NCI-H1694 treated with DMSO at 0.1 percent for 48 hours (cell line): ENCODE measurements at places on chromosomes 3 and 15.

- DNase-seq, result no peak
Observed at GRCh38 chr15:29911705-29912104, 89.4 kb upstream of the TJP1 start.

GRCh38 chr3:151135541-151136337 is 50.3 kb downstream of the MED12L start:
- no peak for DNase-seq

GRCh38 chr3:51982352-51982837 is 940 bp upstream of the ACY1 start:
- no peak for DNase-seq

- DNase-seq, result no peak
Observed at GRCh38 chr3:143471705-143472104, 352.1 kb downstream of the CHST2 start.

DNA sequence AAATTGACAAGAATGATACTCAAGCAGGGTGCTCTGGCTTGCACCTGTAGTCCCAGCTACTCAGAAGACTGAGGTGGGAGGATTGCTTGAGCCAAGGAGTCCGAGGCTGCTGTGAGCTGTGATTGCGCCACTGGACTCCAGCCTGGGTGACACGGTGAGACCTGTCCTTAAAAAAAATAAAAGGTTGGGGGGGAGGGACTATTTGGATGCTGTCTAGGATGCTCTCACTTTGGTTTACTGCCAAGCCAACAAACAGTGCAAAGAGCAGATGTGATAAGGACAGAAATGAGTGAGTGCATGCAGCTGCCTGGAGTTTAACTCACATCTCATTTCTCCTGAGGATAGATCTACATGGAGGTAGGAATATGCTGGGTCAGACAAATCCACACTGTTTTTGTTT is 130.0 kb downstream of the FRMD4B start:
- DNase-seq, result no peak

- DNase-seq, result no peak
Observed at GRCh38 chr3:129173206-129173605, 10.5 kb downstream of the CNBP start.

- DNase-seq, result no peak
Observed at GRCh38 chr15:101000271-101000681, 81.1 kb downstream of the LRRK1 start.

GRCh38 chr15:25950014-25950413 is 86.9 kb upstream of the ATP10A start:
- DNase-seq, result no peak

DNA sequence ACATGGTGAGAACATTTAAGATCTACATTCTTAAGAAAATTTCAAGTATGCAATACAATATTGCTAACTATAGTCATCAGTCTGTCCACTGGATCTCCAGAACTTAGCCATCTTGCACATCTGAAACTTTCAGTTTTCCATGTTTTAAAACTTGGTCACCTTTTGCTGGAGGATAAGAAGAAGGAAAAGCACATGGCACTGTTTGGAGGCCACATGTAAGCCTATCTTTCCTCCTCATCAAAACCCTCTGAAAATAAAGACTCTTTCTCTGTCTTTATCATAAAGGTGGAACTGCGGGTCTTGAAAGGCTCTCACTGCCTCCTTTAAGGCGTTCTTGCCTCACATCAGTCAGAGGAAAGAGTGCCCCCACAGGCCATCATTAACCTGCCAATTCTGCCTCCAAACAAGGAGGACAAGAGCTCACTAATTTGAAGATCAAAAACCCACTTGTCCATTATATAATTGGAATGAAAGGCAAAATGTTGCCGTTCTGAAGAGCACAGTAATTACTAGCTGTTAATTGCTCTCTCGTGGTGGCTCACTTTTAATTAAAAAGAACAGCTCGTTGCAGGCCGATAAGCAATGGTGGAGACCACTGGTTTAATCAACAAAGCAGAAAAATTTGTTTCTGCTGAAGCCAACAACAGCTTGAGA is 157.8 kb downstream of the MECOM start:
- no peak for DNase-seq

GRCh38 chr3:181915551-181915950 is 203.8 kb downstream of the SOX2 start:
- DNase-seq, result no peak

DNA sequence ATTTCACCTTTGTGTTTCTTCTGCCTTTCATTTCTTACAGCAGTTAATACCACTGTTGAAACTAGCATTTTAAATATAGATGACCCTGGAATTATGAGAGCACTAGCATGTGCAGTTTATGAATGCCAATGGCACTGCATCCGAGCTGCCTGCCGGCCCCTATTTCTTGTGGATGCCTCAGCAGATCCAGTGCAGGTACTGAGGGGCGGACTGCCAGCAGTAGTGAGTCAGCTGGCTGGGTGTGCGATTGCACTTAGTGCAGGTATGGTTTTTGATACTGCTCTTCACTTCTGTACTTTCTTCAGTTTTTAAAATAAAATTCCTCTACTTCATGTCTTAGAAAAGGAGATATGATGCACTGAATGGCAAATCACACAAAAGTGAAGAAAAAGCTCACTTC is 453.0 kb downstream of the DIPK2A start:
- DNase-seq, result no peak

DNA sequence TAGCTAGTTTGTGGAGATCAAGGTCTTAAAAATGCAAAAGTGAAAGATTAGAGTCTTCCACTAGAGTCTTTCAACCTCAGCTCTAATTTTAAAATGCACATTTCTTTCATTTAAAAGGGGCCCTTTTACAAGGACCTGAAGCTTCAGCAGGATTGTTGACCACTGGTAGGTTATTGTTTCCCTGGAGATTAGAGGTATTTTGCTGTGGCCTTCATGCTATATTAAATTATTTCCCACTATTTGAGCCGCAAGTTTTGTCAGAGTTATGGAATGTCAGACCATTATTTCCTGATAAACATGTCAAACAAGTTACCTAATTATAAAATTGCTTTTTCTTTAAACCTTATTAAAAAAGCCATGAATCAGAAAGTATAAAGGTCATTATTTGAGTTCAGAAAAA is 103.1 kb upstream of the CCNL1 start:
- DNase-seq, result no peak

DNA sequence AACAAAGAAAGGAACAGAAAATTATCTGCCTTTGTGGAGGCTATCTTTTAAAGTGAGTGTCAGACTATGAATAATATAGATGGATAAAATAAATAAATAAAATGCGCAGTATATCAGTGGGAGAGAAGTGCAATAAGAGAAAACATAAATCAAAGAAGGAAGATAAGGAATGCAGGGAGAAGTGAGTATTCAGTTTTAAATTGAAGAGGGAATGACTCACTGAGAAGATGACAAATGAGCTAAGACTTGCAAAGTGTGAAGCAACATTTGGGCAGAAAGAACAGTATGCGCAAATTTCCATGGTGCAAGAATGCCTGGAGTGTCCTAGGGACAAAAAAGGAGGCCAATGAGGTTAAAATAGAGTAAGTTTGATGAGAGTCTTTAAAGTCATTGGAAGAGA is 1300.1 kb upstream of the ALCAM start:
- no peak for DNase-seq

DNA sequence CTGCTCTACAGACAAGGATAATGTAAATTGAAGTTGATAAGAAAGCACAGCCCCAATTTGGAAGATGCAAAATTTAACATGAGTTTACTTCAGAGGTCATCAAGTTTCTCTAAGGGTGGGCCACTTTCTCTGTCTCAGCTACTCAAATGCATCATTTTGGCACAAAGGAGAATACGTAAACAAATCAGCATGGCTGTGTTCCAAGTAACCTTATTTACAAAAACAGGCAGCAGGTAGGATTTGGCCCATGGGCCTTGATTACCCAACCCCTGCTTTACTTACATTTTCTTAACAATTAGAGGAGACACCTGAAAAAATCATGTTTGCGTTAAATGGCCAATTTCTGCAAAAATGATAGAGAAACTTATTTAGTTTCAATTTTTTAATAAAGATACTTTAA is 181.7 kb downstream of the GBE1 start:
- no peak for DNase-seq
